GM12864 (cell line): ENCODE measurements at places on chromosomes 2 and 18.
A peak's percentile ranks its signal among the peaks of the same experiment; 100 is the strongest.

GRCh38 chr2:54598347-54599325, 124.8 kb upstream of the EML6 start:
- DNase-seq = no peak

- no peak for DNase-seq
Observed at GRCh38 chr18:58953627-58954026, 89.0 kb downstream of the ZNF532 start.

DNA sequence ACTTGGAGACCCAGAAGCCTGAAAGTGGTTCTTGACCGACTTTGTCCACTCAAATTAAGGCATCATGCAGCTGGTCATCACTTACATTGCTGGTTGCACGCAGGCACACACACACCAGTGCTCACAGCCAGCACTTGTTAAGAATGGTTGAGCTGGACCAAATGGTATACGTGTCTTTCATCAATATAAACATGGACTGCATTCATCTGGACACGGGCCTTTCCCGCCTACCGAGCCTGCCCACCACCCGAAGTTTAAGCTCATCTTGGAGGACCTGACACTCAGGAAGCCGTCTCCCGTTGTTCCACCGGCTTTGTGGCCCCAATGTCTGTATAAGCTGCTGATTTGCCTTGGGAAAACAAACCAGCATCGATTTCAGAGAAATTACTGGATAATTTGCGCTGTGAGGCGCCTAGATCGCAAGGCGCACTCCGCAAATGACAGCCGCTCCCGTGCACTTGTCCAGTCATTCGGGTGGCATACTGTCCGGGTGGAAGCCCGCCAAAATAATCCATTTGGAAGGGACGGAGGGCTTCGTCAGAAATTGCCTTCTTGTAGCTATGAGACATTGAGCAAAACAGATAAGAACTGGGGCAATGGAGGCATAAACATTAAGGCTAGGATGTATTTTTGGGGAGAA, 40.1 kb upstream of the AKAIN1 start:
- peak; percentile 3 for DNase-seq

DNA sequence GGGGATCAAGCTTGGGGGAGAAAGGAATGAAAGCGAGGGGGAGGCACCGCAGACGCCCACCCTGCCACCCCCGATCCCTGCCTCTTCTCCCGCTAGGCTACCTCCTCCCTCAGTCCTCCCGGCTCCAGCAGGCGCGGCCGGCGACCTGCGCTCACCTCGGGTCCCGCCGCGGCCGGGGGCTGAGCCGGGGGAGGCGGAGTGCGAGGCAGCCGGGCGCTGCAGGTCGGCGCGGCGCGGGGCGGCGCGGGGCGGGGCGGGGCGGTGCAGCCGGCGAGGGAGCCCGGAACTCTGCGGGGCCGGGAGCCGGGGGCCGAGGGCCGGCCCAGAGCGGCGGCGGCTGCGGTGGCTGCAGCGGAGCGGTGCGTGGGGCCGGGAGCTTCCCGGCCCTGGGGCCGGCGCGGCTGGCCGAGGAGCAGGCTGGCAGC, 477 bp downstream of the ACVR1 start:
- DNase-seq = no peak
